Cerebellum (tissue), 4 donors: ENCODE measurements at places on chromosomes 4 and X.

- no peak for DNase-seq
These were observed 58.6 kb upstream of the P2RY10 start for GRCh38 chrX:78886550-78886949.

- DNase-seq: no peak
These were observed 11.5 kb downstream of the LIAS start for GRCh38 chr4:39470402-39470801.

DNA sequence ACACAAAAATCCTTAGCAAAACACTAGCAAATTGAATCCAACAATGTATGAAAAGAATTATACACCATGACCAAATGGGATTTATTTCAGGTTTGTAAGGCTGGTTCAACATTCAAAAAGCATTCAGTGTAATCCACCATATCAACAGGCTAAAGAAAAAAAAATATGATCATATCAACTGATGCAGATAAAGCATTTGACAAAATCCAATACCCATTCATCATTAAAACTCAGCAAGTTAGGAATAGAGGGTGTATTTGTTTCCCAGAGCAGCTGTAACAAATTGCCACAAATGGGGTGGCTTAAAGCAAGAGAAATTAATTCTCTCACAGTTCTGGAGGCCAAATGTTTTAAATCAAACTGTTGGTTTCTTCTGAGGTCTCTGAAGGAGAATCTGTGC, 10.7 kb downstream of the VSIG1 start:
- DNase-seq: no peak

DNA sequence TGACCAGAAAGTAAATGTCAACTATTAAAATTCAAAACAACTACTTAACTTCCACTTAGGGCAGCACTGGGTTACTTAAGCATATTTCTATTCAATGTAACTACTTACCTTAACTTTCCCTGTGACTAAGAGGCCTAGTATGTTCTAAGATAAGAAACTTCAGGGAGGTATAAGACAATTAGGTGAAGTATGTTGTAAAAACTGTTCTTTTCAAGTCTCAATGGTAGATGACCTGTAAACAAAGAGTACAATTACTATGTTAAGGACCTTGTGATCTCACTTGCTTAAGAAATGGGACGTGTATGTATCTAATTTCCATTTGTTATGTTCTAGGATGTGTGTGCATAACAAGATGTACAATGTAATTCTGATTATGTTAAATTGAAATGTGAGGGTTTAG, 960.5 kb downstream of the CCSER1 start:
- DNase-seq: no peak

- DNase-seq: no peak
These were observed 88.6 kb upstream of the IL1RAPL1 start for GRCh38 chrX:28498658-28499057.

GRCh38 chr4:161827013-161827412, 336.8 kb downstream of the FSTL5 start:
- no peak for DNase-seq

DNA sequence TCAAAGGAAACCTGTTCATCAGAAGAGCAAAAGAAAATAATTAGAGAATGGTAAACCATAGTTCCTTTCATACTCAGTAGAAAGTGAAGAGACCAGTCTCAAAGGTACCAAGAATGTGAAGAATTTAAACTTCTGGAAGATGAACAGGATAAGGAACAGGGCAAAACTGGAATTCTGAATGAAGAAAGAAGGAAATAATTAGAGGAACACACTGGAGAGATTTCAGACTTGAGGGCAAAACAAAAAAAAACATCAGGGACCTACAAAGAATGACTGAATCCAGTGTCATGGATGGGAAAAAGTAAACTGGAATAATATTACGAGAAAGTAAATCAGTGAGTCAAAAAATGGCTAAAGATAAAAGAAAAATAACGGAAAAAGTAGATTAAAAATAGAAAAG, 245.6 kb upstream of the NEIL3 start:
- no peak for DNase-seq

DNA sequence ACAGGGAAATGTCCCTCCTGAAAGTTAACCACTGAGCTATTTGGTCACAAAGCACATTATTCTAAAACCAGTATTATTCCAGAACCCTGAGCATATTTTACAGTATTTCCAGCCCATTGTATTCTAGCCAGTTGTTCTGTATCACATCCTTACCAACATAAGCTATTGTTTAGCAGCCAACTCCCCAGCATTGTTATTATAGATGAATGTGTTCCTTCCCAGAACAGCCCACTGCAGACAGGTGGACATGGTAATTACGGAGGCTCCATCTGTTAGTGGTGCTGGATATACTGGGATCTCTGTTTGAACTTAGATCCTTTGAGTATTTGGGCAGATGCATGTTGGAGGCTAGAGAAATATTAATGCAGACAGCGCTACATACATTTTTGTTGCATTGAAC, 126.1 kb downstream of the MGST2 start:
- DNase-seq: no peak

GRCh38 chrX:28120072-28120471, 138.8 kb upstream of the DCAF8L1 start:
- DNase-seq: no peak

GRCh38 chr4:47646372-47646771, 161.3 kb downstream of the ATP10D start:
- no peak for DNase-seq

DNA sequence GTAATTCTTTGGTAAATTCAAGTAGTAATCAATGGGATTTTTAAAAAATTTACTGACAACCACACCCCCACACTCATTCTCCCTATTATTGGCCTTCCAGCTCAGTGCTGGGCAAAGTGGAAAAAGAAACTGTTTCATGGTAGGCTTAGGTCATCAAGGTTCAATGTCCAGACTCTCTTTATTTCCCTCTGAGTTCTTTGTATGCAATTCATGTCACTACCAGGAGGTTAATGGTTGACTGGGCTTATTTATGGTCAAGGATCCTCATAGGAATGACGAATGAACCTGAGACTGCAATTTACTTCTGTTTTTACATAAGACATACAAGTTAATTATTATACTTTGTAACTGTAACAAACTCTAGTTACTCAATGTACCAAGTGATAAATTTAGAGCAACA, 403.2 kb downstream of the KLHL13 start:
- no peak for DNase-seq

GRCh38 chr4:182015893-182016292, 227.3 kb upstream of the TENM3 start:
- no peak for DNase-seq

DNA sequence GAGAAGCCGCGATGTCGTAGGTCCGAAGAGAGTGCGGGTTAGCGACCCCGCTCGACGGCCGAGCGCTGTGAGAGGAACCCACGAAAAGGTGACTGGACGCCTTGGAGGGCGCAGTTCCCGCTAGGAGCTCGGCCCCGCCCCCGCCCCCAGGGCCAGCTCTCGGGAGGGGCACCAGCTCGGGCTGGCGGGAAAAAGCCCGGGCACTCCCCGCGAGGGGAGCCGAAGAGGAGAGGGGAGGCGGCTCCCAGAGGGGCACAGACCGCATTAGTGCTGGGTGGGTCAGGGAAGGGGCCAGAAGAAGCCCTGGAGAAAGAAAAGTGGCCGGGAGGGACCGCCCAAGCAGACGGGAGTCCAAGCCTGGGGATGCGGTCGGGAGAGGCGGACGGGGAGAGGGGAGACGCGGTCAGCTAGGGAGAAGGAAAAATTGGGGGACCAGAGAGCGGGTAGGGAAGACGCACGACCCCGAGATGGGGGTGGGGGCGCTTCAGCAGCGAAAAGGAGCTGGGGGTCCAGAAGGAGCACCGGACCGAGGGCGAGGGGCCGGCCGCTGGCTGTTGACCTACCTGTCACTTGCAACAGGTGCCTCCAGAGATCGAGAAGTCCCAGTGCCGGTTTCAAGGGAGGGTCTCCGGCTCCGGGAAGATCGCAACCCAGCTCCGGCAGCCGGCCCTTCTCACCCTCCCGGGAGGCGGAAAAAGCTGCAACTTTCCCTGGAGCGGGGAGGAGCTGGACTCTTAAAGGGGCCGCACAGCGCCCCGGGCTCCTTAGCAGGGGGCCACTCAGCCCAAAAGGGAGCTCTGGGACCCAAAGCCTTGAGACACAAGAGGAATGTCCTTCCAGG, at the start of gene SYTL4:
Gene SYTL4, minus strand, starts transcription at position 681 of the 841 bp plus-strand sequence. CDS start 30,084 bp downstream, outside the sequence.
- no peak for DNase-seq

DNA sequence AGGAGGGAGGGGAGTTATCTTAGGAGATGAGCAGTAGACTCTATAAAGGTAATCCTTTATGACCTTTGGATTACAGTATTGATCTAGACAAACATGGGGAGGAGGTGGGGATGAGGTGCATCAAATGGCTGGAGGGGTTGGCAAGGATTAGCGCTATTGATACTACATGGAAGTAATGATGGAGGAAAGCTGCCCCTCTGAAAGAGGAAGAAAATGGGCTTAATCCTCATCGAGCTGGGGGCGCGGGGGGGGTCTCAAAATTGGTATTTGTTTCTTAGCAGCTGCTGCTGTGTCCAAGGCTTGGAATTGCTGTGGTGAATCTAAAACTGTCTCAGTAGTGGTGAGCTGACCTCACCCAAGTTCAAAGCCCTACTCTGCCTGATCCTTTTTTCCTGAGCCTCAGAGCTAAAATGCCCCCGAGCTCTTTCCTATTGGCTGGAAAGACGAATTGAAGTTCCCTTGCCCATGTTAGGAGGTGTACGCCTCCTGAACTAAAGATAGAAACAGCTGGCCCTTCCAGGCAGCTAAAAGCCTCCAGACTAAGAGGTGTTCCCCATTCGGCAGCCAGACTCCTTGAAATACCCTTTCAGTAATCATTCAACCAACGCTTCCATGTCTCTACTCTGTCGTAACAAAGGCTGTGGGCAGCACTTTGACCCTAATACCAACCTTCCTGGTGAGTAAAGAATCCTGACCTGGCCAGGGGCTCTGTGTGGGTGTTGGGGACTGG, at the start of gene ITGB1BP2:
Gene ITGB1BP2, plus strand, starts transcription at position 556 of the 730 bp plus-strand sequence. Its CDS starts 57 bp downstream, at position 613.
- DNase-seq: no peak

DNA sequence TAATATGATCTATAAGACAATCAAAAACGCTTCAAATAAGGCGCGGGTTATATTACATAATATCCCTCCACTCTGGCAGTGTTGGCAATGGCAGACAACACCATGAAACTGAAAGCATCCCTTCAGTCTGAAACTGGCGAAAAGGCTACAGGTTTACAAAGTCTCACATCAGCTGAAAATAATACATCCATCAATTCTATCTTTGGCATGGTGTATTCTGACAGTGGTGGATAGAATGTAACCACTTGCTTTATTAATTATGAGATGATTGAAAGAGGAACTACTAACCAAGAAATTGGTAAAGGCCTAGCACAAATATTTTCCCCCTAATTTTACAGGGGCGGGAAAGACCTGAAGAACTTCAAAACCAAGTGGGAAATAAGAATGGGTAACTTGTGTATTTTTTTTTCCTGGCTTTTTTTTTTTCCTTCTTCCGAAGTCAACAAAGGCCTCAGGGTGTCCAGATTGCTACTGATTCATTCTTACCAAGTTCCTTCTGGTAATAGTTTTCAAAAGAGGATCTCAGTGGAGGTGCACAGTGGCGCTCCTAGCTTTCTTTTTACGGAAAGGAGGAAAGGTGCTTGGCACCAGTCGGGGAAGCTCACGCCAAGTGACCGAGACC, 728 bp downstream of the UBA6 start:
- peak; percentile 6 for DNase-seq

DNA sequence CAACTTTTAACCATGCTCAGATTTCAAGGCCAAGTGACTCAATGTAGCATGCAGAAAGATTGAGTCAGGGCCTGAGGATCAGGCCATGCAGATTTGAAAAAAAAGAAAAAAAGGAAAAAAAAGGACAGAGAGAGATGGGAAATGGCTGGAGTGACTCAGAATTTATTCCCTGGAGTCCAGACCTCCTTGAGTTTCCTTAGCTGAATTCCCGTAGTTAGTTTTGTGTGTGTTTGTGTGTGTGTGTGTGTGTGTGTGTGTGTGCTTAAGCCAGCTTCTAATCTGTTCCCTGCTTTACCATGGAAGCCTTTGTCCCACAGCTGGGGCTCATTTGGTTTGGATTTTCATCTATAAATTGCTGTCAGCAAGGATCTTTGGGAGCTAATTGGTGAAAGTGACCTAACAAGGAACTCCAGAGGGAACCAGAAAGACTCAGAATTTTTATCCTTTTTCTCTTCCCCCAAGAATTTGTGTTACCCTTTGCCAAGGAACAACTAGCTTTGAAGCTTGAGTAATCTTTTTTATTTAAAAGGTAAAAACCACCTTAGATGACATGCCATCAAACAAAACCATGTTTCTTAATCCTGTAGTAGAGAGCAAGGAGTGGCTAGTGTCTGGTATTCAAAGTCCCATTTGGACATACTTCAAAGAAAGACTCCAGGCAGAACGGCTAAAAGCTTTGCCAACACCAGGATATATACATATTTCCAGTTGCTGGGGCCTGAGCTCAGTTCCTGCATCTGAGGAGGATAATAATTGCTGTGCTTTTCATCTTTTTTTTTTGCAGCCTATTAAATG, 109.0 kb upstream of the DDIT4L start:
- DNase-seq: no peak

- DNase-seq: no peak
These were observed 40.7 kb upstream of the ARMCX5 start for GRCh38 chrX:102558607-102559006.

DNA sequence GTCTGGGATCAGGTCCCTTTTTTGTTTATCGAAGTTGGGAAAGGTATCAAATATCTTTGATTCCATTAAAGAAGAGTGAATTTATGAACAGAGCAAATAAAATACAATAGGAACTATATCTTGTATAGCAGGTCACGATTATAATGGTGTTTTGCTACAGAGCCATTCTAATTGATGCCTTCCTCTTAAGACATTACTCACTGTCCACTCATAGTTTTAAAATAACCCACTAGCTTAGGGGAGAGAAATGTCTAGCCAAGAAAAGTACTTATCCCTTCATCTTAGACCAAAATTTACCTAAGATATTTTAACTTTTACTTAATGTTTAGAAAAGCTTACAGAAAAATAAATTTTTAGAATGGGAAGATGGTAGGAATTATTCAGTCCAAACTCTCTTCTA, 112.0 kb upstream of the PABPC4L start:
- DNase-seq: no peak

GRCh38 chrX:35289952-35290351, 347.4 kb downstream of the FAM47B start:
- no peak for DNase-seq

DNA sequence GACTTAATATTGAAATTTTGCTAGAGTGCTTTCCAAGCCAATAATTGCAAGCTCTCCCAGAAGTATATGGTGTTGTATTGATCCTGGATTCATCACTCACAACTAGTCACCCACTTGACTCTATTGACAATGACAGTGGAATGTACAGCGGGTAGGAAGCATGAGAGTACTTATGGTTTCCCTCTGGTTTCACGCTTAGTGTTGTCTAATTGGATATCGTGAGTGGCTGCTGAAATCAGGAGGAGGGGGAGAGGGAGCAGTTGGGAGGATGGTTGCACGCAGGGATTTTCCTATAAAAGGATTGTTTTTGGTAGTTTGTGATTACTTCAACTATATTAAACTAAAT, 1819.5 kb upstream of the TENM3 start:
- DNase-seq: no peak

DNA sequence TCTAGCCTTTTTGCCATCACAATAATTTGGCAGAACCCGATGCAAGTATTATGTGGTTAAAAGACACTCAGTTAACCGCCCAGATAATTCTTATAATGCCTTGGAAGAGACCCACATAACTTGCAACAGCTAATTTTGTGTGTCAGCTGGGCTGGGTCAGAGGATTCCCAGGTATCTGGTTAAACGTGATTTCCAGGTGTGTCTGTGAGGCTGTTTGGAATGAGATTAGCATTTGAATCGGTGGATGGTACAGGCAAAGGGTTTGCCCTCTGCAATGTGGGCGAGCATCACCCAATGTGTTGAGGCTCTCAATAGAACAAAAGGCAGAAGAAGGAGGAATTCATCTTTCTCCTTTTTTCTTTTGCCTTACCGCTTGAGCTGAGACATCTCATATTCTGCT, 314.2 kb upstream of the PUDP start:
- DNase-seq: no peak

GRCh38 chrX:103584596-103584995, 719 bp upstream of the TCEAL4 start:
- DNase-seq: no peak
